AG04449 (cell line): ENCODE measurements at places on chromosomes 13 and 19.

GRCh38 chr19:900302-901111, 7.2 kb downstream of the RNU6-9 start:
- DNase-seq, result no peak

GRCh38 chr13:74084375-74084935, 49.7 kb downstream of the KLF12 start:
- DNase-seq, result no peak

DNA sequence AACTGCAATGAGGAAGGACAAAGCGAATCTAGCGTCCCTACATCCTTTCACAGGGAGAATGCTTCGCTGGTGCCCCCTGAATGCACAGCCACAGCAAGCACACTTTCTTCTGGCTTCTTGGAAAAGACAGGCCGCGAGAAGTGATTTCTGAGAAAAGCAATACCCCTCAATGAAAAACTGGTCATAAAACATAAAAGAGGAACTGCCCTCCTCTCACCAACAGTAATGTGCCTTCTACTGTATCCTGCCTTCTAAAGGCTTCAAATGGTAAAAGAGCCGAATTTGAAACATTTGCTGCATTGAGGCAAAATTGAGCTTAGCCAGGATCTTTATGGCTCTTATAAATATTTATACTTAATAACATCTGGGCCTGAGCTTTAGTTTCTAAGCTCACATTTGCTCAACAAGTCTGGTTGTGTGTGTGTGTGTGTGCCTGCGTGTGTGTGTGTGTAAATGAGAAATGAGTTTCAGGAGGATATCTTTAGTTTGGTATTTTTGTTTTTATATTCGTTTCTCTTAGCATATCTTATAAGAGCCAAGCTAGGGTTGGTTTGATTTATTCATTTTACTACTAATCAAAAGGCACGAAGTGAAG, 246.1 kb upstream of the MAB21L1 start:
- no peak for DNase-seq

GRCh38 chr13:66994097-66994496, 236.0 kb downstream of the PCDH9 start:
- no peak for DNase-seq

GRCh38 chr19:991174-991931, 7.2 kb downstream of the WDR18 start:
- DNase-seq, result no peak

- no peak for DNase-seq
Observed at GRCh38 chr13:75153386-75153785, 328.6 kb downstream of the TBC1D4 start.

- no peak for DNase-seq
Observed at GRCh38 chr13:106295971-106296370, 239.5 kb downstream of the EFNB2 start.

DNA sequence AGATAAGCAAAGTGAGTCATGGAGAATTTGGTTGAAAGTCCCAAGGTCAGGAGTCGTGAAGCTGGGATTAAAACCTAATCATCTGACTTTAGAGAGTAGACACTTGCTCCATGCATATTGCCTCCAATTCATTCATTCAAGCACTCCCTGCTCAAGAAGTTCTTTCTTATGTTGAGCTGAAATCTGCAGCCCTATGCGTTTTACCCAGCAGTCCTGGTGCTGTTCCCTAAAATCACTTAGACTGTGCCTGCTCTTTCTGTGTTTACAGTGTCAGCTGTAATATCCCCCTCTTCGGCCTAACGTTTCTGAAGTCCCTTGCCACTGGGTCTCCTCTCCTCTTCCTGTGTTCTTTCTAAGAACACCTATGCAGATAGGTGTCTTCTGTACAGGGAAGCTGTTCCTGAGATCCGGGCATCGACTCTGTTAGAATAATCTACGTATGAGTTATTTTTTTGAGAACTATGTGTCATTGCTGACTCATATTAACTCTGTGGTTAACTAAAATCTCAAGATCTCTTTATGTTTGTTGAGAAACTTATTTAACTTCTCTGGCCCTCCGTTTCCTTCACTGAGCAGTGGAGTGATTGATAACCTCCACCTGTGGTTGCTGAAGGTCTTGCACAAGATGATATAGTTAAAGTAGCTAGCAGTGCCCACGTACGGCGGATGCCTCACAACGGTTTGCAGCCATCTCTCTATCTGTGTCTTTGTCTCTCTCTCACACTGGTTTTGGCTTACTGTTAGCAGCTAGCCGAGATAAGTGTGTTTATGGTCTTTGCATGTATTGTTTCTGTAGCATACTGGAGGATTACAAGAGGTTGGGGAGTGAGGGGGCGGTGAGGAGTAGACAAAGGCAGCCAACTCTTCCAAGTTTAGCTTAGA, 4.7 kb downstream of the ALOX5AP start:
- no peak for DNase-seq

DNA sequence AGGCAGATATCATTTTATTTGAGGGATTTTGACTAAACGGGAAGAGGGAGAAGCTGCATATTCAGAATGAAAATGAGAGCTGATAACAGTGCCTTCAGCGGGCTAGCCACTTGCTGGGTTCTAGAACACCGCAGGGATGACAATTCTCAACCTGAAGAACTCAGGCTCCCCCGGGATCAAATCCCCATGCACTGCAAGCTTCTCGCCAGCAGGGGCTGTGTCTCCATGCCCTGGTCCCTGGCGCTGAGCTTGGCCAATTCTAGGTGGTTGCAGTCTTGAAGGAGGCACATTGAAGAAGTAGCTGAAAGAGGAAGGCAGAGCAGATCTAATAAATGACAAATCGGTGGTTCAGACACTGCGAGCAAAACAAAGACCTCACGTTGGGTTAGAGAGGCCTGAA, 128.7 kb downstream of the UQCRFS1 start:
- no peak for DNase-seq

- DNase-seq, result no peak
Observed at GRCh38 chr13:43006893-43007631, 15.0 kb upstream of the EPSTI1 start.

- no peak for DNase-seq
Observed at GRCh38 chr13:96036515-96036914, 16.7 kb downstream of the UGGT2 start.

- DNase-seq, result no peak
Observed at GRCh38 chr13:65260946-65261891, 1968.9 kb downstream of the PCDH9 start.

- DNase-seq, result no peak
Observed at GRCh38 chr13:20608438-20609020, 41.6 kb downstream of the IFT88 start.

GRCh38 chr13:37226971-37227370, 121.5 kb upstream of the CSNK1A1L start:
- DNase-seq, result peak; percentile 55

DNA sequence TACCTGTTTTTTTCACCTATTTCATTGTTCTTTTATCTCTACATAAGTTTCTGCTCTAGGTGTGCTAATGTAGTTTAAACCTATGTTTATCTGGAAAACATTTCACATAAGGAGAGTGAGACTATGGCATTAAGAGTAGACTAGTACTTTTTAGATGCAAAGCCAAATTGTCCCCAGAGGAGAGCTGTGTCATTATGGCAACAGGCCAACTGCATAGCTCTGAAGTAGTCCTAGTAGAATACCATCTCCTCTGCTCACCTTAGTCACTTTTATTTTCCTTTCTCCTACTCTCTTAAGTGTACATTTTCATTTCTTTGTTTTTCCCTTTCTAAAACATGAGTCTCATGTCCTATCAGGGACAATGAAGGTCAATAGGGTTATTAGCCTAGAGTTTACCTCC, 123.1 kb downstream of the ITGBL1 start:
- DNase-seq, result no peak

DNA sequence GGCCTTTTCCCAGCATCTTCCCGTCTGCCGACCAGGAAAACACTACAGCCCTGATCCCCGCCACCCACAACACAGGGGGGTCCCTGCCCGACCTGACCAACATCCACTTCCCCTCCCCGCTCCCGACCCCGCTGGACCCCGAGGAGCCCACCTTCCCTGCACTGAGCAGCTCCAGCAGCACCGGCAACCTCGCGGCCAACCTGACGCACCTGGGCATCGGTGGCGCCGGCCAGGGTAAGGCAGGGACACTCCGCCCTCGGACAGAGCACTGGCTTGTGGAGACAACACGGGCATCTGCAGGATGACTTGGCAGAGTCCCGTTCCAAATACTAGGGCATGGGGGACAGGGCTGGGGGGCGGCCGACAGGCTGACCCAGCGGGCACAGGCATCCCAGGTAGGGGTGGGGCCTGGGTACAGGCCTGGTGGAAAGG, 31.1 kb downstream of the COMP start:
- DNase-seq, result no peak

GRCh38 chr13:94997126-94997525, 284.8 kb upstream of the SOX21 start:
- no peak for DNase-seq

GRCh38 chr19:14116918-14117578, 514 bp downstream of the PRKACA start:
- no peak for DNase-seq

- DNase-seq, result no peak
Observed at GRCh38 chr19:24141612-24142011, 54.6 kb downstream of the ZNF254 start.

- no peak for DNase-seq
Observed at GRCh38 chr13:76634431-76635191, 251.6 kb downstream of the KCTD12 start.

- no peak for DNase-seq
Observed at GRCh38 chr19:43310221-43310620, 40.9 kb upstream of the PSG9 start.

DNA sequence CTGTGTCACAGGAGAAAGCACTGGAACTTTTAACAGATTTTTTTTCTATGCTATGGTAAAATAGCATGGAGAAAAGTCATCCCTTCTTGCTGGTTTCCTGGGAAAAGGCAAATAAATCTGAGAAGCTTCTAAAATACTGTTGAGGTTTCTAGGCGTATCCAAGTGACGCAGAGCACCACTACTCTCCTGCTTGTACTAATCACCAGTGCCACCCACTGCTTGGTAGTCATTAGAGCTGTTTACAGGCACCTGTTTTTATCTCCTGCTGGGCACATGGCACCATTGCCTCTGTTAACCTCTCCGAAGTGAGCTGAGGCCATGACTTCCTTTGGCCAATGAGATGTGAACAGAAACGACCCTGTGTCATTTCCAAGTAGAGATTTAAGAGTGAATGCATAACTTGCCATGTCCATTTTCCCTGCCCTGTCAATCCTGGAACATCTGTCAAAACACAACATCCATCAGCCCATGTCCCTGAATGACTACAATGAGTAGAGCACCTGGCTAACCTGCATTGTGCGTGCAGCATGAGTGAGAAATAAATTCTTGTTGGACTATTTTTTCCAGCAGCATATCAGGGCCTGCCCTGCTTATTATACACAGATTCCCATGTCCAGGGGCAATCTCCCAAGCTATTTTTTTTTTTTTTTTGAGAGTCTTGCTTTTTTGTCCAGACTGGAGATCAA, 17.3 kb upstream of the OXGR1 start:
- no peak for DNase-seq

- DNase-seq, result no peak
Observed at GRCh38 chr19:48938256-48938655, 4.8 kb downstream of the DHDH start.

DNA sequence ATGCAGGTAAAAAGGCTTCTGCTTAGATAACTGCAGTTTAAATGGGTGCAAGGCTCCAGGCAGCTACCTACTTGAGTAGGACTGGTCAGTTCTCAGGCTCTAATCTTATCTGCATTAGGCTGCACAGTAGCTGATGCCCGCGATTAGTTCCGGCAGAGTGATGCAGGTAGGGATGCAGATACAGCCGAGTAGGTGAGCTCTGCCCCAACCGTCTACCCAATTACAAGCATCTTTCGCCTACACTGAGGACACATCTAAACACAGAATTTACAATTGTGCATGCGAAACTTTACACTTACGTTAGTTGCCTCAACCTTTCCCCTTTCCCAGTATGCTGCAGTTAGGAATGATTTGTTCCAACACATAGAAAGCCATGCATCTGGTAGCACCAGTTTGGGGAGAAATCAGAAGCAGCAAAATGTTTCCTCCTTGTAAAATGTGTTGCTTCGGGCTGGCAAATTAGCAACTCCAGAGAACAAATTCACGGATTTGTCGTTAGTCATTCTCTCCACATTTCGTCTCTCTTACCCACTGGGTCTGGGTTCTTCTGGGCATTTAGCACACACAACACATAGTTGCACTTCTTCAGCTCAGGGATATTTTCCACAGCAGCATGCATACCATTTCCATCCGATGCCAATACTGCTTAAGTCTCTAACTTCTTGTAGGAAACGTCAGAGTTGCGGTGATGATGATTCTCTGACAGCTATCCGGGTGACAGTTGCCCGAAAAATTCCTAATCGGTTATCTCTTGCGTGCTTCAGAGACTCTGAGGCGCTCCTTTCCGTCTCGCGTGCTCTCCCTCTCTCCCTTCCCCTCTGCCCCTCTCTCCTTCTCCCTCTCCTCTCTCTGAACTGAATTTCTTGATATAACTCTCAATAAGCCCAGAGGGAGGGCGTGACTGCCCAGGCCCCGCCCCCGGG, at the start of gene PCDH9:
TSS of gene PCDH9 (minus strand) at position 856 of the 923 bp plus-strand sequence. CDS start 1,896 bp downstream, outside the sequence.
- peak; percentile 2 for DNase-seq

DNA sequence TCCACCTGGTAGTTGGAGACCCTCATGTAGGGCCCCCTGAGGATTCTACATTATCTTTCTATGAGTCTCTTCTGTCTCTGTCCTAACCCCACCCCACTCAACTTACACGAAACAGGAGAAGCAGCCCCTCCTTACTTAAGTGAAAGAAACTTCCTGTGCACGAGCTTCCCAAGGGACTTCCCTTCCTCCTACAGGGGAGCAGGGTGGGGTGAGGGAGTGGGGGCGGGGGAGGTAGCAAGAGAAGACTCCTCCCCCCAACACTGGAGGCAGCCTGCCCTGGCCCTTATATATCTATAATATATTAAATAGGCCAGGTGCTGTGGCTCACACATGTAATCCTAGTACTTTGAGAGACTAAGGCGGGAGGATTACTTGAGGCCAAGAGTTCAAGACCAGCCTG, 5.5 kb upstream of the PDE4C start:
- DNase-seq, result no peak

- DNase-seq, result no peak
Observed at GRCh38 chr13:80712026-80712425, 371.1 kb upstream of the SPRY2 start.

- DNase-seq, result no peak
Observed at GRCh38 chr13:25733696-25734435, 317.9 kb downstream of the SHISA2 start.

GRCh38 chr13:64007339-64007738, 2591.7 kb upstream of the PCDH20 start:
- DNase-seq, result no peak
